ENCODE measurements at places on chromosomes 7 and 10. TPM values are rescaled to one million over a fixed set of nuclear protein-coding genes. Genes with fewer than 3 reads are reported as not detected.

- no peak overlapping the region for H3K27ac ChIP-seq
- H3K4me1 ChIP-seq, result no peaks in the 10 kb centered on the region
- H3K27me3 ChIP-seq, result no peaks in the 10 kb centered on the region
- no peak overlapping the region for H3K4me3 ChIP-seq
- DNase-seq, result no peak
These were observed 25.1 kb downstream of the GALNT11 start for GRCh38 chr7:152050547-152050971.

DNA sequence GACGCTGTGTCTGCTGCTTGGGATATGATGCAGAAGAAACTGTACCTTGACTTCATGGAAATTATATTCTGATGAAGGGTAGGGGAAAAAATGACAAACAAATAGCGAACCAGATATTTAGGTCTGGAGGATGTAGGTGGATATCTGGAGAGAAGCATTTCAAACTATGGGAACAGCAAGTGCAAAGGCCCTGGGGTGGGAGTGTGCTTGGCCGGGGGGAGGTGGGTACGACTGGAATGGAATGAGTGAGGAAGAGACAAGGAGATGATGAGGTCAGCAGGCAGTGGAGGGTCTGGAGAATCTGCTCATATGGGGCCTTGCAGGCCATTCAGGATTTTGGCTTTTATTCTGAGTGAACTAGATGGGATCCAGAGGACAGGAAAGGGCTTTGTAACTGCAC, 65.2 kb downstream of the TLL2 start:
- no peak overlapping the region for H3K4me3 ChIP-seq
- no peak overlapping the region for H3K27ac ChIP-seq
- no peaks in the 10 kb centered on the region for H3K27me3 ChIP-seq
- no peak for DNase-seq
- H3K36me3 ChIP-seq, result no peaks in the 10 kb centered on the region

DNA sequence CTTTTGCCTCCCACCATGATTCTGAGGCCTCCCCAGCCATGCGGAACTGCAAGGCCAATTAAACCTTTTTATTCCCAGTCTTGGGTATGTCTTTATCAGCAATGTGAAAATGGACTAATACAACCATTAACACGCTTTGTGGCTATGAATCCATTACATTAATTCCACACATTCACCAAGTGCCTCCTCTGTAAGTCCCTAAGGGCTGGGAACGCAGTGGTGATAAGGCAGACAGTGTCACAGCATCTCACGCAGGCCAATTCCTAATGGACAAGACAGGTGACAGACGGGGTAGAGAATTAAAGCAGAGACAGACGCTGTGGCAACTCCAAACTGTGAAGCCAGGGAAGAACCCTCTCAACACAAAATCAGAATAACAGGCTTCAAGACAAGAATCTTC, 247.8 kb downstream of the DIP2C start:
- H3K4me1 ChIP-seq, result peaks cover 10% of the 10 kb centered on the region
- no peaks in the 10 kb centered on the region for H3K27me3 ChIP-seq
- DNase-seq, result no peak
- no peaks in the 10 kb centered on the region for H3K36me3 ChIP-seq
- no peak overlapping the region for H3K27ac ChIP-seq
- no peak overlapping the region for H3K4me3 ChIP-seq

DNA sequence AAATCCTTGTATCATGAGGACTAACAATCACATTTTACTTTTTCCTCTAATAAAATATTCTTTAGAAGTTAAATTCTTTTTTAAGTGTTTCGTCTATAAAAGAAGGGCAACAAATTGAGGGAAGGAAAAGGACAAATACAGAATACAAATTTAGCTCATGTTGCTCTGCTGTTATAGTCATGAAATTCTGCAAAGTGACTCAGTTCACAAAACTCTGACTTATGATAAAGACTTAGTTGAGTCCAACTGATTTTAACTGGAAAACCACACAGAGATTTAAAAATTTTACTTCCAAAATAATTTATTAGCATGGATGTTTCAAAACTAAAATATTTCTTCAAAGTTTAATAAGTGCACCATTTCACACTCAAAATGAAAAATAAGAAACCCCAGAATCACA, 75.0 kb upstream of the GPR22 start:
- H3K4me3 ChIP-seq, result no peak overlapping the region
- H3K36me3 ChIP-seq, result no peaks in the 10 kb centered on the region
- no peaks in the 10 kb centered on the region for H3K27me3 ChIP-seq
- H3K4me1 ChIP-seq, result no peaks in the 10 kb centered on the region

- H3K27ac ChIP-seq, result no peak overlapping the region
- no peak for DNase-seq
- H3K4me3 ChIP-seq, result no peak overlapping the region
- H3K4me1 ChIP-seq, result no peaks in the 10 kb centered on the region
These were observed 243.7 kb upstream of the PHYHIPL start for GRCh38 chr10:58932577-58933314.

DNA sequence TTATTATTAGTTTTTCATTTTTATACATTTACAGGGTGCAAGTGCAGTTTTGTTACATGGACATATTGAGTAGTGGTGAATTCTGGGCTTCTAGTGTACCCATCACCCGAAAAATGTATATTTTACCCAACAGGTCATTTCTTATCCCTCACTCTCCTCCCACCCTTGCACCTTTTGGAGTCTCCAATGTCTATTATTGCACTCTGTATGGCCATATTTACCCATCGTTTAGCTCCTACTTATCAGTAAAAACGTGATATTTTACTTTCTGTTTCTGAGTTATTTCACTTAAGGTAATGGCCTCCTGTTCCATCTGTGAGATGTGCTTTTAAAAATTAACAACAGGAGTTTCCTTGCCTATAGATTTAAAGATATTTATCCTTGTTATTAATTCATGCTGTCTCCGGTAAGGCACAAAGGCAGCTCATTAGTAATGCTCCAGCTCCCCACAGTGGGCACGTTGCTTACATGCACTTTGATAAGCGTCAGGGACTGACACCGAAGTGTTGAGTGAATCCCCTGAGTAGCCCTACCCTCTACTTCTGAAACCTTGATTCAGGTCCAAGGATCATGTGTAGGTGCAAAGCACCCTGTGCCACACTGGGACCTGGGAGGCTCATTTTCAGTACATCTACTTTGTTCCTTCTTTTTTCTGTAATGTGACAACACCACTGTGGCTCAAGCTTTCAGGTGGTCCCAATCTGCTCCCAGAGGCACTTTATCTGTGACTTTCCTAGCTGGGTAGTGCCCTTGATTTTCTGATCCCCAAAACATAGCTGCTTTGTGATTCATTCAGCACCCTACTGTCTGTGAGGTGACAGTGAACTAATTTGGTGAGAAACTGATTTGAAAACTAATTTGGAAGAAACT, 27.3 kb downstream of the HYAL4 start:
- no peaks in the 10 kb centered on the region for H3K4me1 ChIP-seq
- DNase-seq, result no peak
- H3K4me3 ChIP-seq, result no peak overlapping the region
- H3K36me3 ChIP-seq, result no peaks in the 10 kb centered on the region
- no peaks in the 10 kb centered on the region for H3K27me3 ChIP-seq

DNA sequence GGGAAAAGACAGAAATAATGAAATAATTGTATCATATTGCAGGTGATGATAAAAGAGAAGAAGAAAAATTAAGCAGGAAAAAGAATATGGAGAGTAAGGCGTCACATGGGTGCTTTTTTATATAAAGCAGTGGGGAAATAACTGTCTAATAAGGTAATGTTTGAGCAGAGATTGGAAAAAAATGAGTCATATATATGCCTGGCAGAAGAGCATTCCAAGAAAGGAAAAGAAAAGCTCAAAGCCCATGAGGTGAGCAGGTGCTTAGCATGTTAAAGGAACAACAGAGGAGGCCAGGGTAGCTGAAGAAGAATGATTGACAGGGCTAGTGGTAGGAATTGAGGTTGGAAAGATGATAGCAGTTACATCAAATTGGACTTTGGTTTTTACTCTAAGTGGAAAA, 739.5 kb downstream of the SORCS1 start:
- H3K4me3 ChIP-seq, result no peak overlapping the region
- no peaks in the 10 kb centered on the region for H3K27me3 ChIP-seq
- H3K27ac ChIP-seq, result no peak overlapping the region
- no peaks in the 10 kb centered on the region for H3K4me1 ChIP-seq
- no peak for DNase-seq
- no peaks in the 10 kb centered on the region for H3K36me3 ChIP-seq

DNA sequence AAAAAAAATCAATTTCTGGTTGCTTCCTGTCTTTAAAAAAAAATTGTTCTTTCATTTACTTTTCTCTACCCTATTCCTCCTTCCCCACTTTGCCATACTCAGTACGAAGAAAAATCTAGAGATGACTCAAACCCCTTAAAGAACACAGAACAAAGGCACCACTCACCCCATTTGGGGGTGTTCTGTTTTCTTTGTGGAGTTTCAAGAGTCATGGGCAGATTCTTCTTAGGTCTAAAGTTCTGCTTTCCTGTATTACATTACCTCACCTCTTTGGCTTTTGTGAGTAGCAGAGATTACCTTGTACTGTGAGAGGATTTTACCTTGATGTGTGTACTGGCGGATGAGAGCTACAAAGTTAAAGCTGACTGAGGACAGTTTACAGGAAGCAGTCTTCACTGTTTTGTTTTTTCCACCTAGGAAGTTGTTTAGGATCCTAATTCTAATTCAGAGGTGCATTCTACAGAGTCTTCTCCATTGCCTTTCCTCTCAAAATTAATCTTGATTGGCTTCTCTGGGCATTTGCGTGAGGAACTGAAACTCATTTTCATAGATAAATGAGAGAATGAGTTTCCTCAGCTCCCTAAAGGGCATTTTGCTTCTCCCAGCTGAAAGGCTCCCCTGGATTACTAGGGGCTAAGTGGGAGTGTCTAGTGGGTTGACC, 20.7 kb downstream of the AVL9 start:
- no peak for DNase-seq
- peaks cover 10% of the 10 kb centered on the region for H3K4me1 ChIP-seq
- no peak overlapping the region for H3K4me3 ChIP-seq
- H3K36me3 ChIP-seq, result no peaks in the 10 kb centered on the region

DNA sequence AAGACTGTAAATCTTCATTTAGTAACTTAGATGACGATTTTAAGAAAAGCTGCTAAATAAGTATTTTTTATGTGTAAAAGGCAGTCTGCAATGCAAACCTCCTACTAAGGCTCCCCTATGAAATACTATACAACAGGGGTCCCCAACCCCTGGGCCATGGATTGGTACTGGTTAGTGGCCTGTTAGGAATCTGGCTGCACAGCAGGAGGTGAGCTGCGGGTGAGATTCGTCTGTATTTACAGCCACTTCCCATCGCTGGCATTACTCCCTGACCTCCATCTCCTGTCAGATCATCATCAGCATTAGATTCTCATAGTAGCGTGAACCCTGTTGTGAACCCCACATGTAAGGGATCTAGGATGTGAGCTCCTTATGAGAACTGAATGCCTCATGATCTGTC, 580.4 kb downstream of the MAGI2 start:
- no peak overlapping the region for H3K27ac ChIP-seq
- no peaks in the 10 kb centered on the region for H3K4me1 ChIP-seq
- no peak for DNase-seq
- no peaks in the 10 kb centered on the region for H3K27me3 ChIP-seq
- H3K4me3 ChIP-seq, result no peak overlapping the region
- H3K36me3 ChIP-seq, result no peaks in the 10 kb centered on the region

DNA sequence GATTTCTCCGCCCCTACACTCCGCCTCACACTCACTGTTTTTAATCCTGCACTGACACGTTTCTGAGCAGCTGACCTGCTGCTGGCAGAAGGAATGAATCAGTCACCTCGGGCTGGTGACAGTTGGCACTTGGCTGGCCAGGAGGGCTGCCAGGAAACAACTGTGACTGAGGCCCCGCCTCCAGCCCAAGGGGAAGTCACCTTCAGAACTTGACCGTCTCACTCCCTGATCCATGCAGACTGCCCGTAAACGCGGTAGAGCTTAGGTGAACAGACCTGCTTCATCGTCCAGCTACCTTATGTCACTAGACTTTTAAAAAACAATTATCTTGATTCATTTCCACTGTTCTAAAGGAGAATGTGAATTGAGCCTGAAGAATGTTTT, 107.5 kb downstream of the DOCK1 start:
- DNase-seq, result no peak
- no peaks in the 10 kb centered on the region for H3K36me3 ChIP-seq
- no peak overlapping the region for H3K4me3 ChIP-seq
- H3K4me1 ChIP-seq, result no peaks in the 10 kb centered on the region

GRCh38 chr10:3755440-3756359, 29.3 kb downstream of the KLF6 start:
- no peak for DNase-seq
- no peaks in the 10 kb centered on the region for H3K36me3 ChIP-seq
- no peaks in the 10 kb centered on the region for H3K4me1 ChIP-seq
- no peak overlapping the region for H3K4me3 ChIP-seq

GRCh38 chr7:116569737-116570136, 44.9 kb downstream of the CAV1 start:
- no peak overlapping the region for H3K4me3 ChIP-seq
- DNase-seq, result no peak
- H3K36me3 ChIP-seq, result no peaks in the 10 kb centered on the region
- no peaks in the 10 kb centered on the region for H3K4me1 ChIP-seq
- H3K27ac ChIP-seq, result no peak overlapping the region

- H3K36me3 ChIP-seq, result no peaks in the 10 kb centered on the region
- DNase-seq, result no peak
- H3K4me1 ChIP-seq, result no peaks in the 10 kb centered on the region
- no peak overlapping the region for H3K27ac ChIP-seq
These were observed 69.0 kb downstream of the TAF3 start for GRCh38 chr10:7887174-7887816.

- no peak for DNase-seq
- no peak overlapping the region for H3K4me3 ChIP-seq
- peak overlapping the region; percentile 44 for H3K27ac ChIP-seq
- no peaks in the 10 kb centered on the region for H3K36me3 ChIP-seq
- H3K4me1 ChIP-seq, result peaks cover 39% of the 10 kb centered on the region
- H3K27me3 ChIP-seq, result no peaks in the 10 kb centered on the region
These were observed 12.8 kb downstream of the MDFIC start for GRCh38 chr7:114934713-114935112.

DNA sequence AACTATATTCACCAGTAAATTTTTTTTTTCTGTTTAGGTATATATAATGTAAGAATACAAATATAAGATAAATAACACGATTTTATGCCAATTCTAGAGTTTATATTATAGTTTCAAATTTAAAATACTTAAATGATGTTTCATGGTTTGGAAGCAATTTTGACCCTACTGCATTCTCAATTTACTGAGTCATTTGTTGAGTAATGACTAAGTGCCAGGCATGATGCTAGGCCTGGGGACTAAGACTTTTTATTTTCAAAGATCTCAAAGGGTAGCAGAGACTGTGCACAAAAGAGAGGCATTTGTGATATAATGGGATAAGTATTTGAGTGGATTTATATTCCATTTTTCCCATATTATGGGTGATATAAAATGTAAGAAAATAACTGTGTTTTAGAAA, 78.9 kb upstream of the SMIM30 start:
- no peaks in the 10 kb centered on the region for H3K4me1 ChIP-seq
- no peak overlapping the region for H3K27ac ChIP-seq

Gene TUBB8
- not detected for total RNA-seq

Gene FZD8
- 9.2 TPM for total RNA-seq

Gene MYL10
- total RNA-seq, result not detected

Gene VKORC1L1
- 27.7 TPM for total RNA-seq

Gene HPS1
- 79.2 TPM for total RNA-seq
